Endothelial cell (in vitro differentiated cells): ENCODE measurements at places on chromosomes 7 and 10. TPM values are rescaled to one million over a fixed set of nuclear protein-coding genes. Genes with fewer than 3 reads are reported as not detected.

- H3K27ac ChIP-seq, result no peak overlapping the region
- H3K36me3 ChIP-seq, result no peaks in the 10 kb centered on the region
- peaks cover 4% of the 10 kb centered on the region for H3K27me3 ChIP-seq
- no peak for DNase-seq
Observed at GRCh38 chr7:154308928-154309327, 256.7 kb downstream of the DPP6 start.

- peak overlapping the region; percentile 51 for H3K27ac ChIP-seq
- peaks cover 1% of the 10 kb centered on the region for H3K27me3 ChIP-seq
- no peak overlapping the region for H3K4me3 ChIP-seq
- DNase-seq, result no peak
- H3K4me1 ChIP-seq, result no peaks in the 10 kb centered on the region
Observed at GRCh38 chr7:1800902-1801301, 130.8 kb downstream of the ELFN1 start.

- no peak overlapping the region for H3K4me3 ChIP-seq
- H3K27ac ChIP-seq, result no peak overlapping the region
- no peaks in the 10 kb centered on the region for H3K4me1 ChIP-seq
- H3K27me3 ChIP-seq, result peaks cover 2% of the 10 kb centered on the region
Observed at GRCh38 chr7:50584386-50584785, 19.2 kb upstream of the DDC start.

Gene GSTO2
- 5.9 TPM for total RNA-seq

DNA sequence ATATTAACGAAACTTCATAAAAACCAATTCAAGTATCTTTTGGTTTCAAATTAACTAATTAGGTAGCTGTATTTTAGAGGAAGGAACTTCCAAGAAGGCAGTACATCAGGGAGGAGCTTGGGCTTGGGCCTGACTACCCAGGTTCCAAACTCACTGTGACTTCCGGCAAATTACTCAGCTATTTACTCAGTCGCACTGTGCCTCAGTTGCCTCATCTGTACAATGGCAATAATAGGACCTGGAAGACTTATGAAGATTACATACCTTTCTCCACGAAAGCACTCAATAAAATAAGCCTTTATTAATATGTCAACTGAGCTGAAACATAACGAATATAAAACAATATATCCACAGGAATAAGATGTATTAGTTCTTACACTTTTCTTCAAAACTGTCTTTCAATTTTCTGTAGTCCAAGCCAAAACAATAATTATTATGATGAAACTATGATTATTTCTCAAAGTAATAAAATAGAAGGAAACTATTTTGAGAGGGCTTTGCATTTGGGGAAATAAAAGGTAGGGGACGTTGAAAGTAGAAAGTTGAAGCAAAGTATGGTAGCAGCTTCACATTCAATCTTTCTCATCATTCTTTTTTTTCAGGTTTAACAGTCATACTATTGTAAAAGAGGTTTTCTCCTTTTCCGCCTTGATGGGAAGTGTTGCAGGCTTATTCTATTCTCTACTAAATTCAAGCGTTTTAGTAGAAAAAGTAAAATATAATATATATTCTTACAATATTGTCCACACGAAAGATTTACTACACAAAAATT is 10.5 kb upstream of the EBLN1 start:
- H3K27me3 ChIP-seq, result peaks cover 7% of the 10 kb centered on the region
- H3K36me3 ChIP-seq, result peaks cover 4% of the 10 kb centered on the region
- peak overlapping the region; percentile 28 for H3K27ac ChIP-seq
- H3K4me3 ChIP-seq, result peak overlapping the region; percentile 90
- H3K4me1 ChIP-seq, result peaks cover 4% of the 10 kb centered on the region
- no peak for DNase-seq

Gene MCM10
- 7.0 TPM for total RNA-seq

DNA sequence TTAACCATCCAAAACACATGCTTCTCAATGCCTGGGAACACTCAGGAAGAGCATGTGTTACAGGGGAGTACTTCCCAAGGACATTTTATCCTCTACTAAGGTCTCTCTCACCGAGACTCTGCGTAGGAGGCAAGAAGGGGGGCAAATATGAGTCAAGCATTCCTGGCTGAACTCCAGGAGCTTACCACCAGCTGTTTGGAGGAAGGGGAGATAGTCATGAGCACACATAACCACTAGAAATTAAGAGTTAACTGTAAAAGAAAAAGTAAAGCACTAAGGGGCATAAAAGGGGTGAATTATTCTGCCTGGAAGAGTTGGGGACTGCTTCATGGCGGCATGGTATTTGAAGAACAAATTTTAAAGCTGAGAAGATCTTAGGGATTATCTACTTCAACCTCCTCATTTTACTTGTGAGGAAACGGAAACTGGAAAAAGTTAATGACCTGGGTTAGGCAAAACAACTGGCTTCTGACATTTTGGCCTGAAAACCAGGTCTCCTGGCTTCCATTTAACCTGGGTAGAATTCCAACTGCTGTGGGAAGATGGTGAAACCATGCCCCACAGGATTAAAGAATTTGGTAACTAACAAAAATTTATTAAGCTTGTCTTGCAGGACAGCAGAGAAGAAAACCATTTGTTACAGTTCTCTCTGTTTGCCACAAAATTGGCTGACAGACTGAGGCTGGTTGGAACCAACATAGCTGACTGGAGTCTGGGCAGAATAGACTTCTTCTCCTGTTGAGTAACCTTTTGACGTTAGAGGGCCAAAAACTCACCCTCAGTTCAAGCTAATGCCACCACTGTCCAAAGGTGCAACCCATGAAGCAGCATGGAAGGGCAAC is 85.5 kb downstream of the SLC25A13 start:
- H3K4me1 ChIP-seq, result peaks cover 22% of the 10 kb centered on the region
- H3K27ac ChIP-seq, result no peak overlapping the region
- no peaks in the 10 kb centered on the region for H3K27me3 ChIP-seq

Gene RGS10
- 20.0 TPM for total RNA-seq

DNA sequence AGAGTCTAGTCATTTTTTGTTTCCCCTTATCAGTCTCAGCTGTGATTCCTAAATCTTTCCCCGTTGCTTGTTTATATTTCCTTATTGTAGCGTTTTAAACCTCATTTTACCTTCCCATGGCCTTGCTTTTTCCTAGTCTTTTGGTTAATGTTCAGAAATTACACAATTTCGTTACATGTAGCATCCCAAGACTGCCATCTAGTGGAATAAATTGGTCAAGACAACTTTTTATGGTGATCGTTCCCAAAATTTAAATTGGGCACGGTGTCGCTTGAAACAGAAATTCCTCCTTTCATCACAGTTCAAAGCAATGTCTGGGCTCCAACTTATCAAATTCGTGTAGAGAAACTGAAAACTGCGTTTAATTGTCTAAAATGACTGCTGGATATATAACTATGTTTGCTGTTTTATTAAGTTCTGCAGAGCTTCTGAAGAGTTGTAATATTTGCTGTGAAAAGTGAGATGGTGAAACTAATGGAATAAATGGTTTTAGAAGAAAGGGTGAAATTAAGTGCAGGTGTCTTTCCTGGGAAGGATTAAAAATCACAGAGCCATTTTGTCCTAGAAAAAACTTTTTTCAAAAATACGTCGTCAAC is 370.2 kb downstream of the PHF14 start:
- H3K4me1 ChIP-seq, result peaks cover 20% of the 10 kb centered on the region
- no peaks in the 10 kb centered on the region for H3K27me3 ChIP-seq
- H3K4me3 ChIP-seq, result no peak overlapping the region

DNA sequence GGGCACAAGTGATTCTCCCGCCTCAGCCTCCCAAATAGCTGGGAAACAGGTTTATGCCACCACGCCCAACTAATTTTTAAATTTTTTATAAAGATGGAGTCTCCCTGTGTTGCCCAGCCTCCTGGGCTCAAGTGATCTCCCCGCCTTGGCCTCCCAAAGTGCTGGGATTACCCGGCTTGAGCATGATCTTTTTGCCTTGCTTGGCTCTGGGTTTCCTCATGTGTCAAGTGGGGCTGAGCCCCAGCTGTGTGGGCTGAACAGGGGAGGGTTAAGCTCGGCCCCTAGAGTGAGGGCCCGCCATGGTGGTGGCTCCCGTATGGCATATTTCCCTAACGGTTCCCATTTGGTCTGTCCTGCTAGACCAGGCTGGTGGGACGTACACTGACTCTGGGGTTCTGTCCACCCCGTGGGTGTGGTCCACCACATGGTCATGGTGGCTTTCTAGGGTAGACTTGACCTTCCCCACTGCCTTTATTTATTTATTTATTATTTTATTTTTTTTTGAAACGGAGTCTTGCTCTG is 66.3 kb downstream of the LHPP start:
- H3K27me3 ChIP-seq, result peaks cover 5% of the 10 kb centered on the region
- H3K4me1 ChIP-seq, result peaks cover 5% of the 10 kb centered on the region
- H3K4me3 ChIP-seq, result no peak overlapping the region
- no peak overlapping the region for H3K27ac ChIP-seq
- DNase-seq, result no peak

- DNase-seq, result peak; percentile 71
- peaks cover 11% of the 10 kb centered on the region for H3K27me3 ChIP-seq
- peaks cover 19% of the 10 kb centered on the region for H3K4me1 ChIP-seq
Observed at GRCh38 chr10:35563261-35563891, 41.8 kb upstream of the GJD4 start.

DNA sequence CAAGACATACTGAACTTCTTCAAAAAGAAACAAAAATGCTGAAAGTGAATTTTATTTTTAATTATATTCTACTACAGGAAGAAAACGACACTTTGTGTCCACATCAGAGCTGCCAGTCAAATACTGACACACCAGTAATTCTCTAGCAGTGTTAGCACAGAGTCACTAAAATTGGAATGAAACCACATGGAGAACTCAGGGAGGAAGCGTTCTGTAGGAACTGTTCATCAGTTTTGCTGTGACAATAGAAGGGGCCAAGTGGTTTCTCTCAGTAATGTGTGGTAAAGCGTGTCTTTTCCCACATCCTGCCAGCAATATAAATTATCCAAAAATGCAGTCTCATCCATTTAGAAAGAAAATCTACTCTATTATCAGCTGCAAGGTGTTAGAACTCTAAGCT is 683.3 kb downstream of the GRM8 start:
- H3K4me3 ChIP-seq, result no peak overlapping the region
- H3K36me3 ChIP-seq, result no peaks in the 10 kb centered on the region
- H3K4me1 ChIP-seq, result no peaks in the 10 kb centered on the region
- no peak for DNase-seq
- H3K27me3 ChIP-seq, result no peaks in the 10 kb centered on the region

GRCh38 chr7:130410868-130411541 is 29.8 kb downstream of the CEP41 start:
- H3K27me3 ChIP-seq, result no peaks in the 10 kb centered on the region
- no peak for DNase-seq
- H3K4me1 ChIP-seq, result peaks cover 23% of the 10 kb centered on the region
- no peak overlapping the region for H3K4me3 ChIP-seq
- H3K36me3 ChIP-seq, result peaks cover 4% of the 10 kb centered on the region

GRCh38 chr10:32629910-32630309 is 184.0 kb downstream of the CCDC7 start:
- no peaks in the 10 kb centered on the region for H3K36me3 ChIP-seq
- H3K27me3 ChIP-seq, result no peaks in the 10 kb centered on the region
- H3K4me3 ChIP-seq, result no peak overlapping the region
- peaks cover 7% of the 10 kb centered on the region for H3K4me1 ChIP-seq
- H3K27ac ChIP-seq, result no peak overlapping the region
- DNase-seq, result no peak

Gene CDHR3
- total RNA-seq, result 10.6 TPM

DNA sequence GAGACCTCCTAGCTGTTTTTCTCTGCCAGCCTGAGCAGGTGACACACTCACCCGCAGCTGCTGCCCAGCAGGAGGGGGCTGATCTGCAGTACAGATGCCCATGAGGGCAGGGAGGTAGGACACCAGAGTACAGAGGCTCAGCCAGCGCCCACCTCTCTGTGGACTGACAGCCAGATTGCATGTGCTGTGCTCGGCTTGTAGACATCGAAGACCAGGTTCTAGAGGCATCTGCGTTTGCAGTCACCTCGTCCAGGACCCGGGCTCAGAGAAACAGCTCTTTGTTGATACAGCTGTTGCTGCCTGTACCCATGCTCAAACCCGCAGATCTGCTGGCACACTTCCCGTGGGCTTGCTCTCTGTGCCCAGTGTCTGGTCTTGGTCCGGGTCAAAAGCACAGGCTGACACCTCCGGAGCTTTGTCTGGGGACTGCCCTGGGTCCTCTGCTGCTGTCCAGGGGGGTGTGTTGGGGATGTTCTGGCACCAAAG is 224.7 kb downstream of the GLRX3 start:
- no peak for DNase-seq
- peaks cover 27% of the 10 kb centered on the region for H3K36me3 ChIP-seq
- peaks cover 17% of the 10 kb centered on the region for H3K27me3 ChIP-seq

DNA sequence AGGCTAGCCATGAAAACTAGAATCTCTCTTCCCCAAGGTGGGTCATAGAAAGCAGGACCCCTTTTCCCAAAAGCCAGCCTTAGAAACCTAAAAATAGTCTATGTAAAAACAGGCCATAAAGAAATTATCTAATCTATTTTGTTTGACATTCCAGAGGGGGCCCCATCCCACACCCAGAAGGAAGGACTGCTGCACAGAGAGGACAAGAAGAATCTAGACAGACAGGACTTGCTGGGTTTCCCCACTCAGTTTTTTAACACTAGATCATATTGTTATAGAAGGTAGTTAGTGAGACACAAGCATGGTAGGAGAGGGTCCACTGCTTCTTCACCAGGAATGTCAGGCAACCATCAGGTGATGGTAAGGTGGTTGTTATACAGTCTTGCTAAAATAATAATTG is 357.0 kb downstream of the LRRTM3 start:
- no peaks in the 10 kb centered on the region for H3K27me3 ChIP-seq
- no peaks in the 10 kb centered on the region for H3K36me3 ChIP-seq
- no peak for DNase-seq
- H3K4me1 ChIP-seq, result peaks cover 4% of the 10 kb centered on the region

- H3K36me3 ChIP-seq, result no peaks in the 10 kb centered on the region
- H3K4me3 ChIP-seq, result no peak overlapping the region
- H3K4me1 ChIP-seq, result no peaks in the 10 kb centered on the region
- no peak overlapping the region for H3K27ac ChIP-seq
Observed at GRCh38 chr10:66882271-66882670, 43.6 kb upstream of the LRRTM3 start.

- H3K4me1 ChIP-seq, result peaks cover 19% of the 10 kb centered on the region
- no peak overlapping the region for H3K27ac ChIP-seq
- DNase-seq, result no peak
- peaks cover 63% of the 10 kb centered on the region for H3K36me3 ChIP-seq
Observed at GRCh38 chr10:1126461-1126860, 70.3 kb downstream of the WDR37 start.

- peaks cover 3% of the 10 kb centered on the region for H3K4me1 ChIP-seq
- H3K36me3 ChIP-seq, result no peaks in the 10 kb centered on the region
- H3K4me3 ChIP-seq, result no peak overlapping the region
Observed at GRCh38 chr10:89428877-89429276, 14.5 kb downstream of the IFIT5 start.

Gene ENTPD7
- 16.5 TPM for total RNA-seq
